CD4-positive, alpha-beta memory T cell (primary cell): ENCODE measurements at places on chromosomes 7 and 10. TPM values are rescaled to one million over a fixed set of nuclear protein-coding genes. Genes with fewer than 3 reads are reported as not detected.
A peak's percentile ranks its signal among the peaks of the same experiment; 100 is the strongest.

RADIL gene
- not detected for total RNA-seq

TMEM26 gene
- not detected for total RNA-seq

CCNY gene
- 66.7 TPM for total RNA-seq

GRM3 gene
- total RNA-seq = not detected

CUEDC2 gene
- total RNA-seq = 30.8 TPM

FRMD4A gene
- total RNA-seq = 2.4 TPM

LIPK gene
- total RNA-seq = not detected

TMEM184A gene
- not detected for total RNA-seq

DNA sequence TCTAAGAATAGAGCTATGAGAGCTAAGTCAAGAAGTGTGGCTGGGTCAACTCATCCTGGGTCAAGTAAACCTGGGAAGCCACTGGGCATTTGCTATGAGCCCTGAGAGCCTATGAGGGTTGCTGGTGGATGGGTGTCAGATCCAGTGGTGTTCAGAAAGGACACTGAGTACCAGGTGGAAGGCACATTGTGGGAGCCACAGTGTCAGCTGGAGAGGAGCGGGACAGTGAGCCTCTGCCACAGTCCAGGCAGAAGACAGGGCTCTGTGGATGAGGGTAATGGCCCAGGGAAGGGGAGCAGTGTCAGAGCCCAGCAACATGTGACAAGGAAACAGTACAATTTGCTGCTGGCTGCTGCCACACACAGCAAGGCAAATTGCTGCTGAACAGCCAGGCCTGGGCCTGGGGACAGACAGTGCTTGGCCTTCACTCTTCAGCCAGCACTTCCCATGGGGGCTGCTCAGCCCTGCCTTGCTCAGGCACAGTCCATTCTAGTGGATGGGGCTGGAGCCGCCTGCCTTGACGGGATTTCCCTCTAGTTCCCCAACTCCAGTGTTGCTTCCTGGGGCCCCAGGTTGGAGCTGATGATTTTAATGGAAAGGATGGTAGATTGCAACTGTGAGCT lies 90.9 kb upstream of the CHST15 start:
- no peak for DNase-seq

DNA sequence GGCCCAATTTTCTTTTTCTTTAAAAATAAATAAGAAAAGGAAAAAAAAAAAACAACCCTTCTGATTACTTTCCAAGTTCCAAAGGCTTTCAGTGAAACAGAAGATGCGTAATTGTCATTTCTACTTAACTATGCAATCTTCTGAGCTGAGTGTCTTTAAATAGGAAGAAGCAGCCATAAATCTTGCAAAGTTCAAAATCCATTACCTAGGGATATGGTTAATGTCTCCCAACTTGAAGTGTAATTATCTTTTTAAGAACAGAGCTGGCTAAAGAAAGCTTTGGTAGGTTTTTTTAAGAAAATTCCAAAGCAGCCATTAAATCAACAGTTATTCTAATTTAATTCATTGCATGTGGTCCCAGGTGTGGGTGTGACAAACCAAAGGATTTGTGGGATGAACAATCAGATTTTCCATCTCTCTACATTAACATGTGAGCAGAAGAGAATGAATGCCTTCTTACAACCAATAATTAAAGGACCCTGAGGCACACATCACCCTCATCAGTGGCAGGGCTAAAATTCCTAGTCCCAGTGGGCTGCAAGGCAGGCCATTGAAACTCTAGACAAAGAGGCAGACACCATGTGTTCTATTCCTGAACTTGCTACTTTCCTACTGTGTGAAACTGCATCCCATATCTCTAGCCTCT lies 419.2 kb downstream of the REEP3 start:
- no peak for DNase-seq

DNA sequence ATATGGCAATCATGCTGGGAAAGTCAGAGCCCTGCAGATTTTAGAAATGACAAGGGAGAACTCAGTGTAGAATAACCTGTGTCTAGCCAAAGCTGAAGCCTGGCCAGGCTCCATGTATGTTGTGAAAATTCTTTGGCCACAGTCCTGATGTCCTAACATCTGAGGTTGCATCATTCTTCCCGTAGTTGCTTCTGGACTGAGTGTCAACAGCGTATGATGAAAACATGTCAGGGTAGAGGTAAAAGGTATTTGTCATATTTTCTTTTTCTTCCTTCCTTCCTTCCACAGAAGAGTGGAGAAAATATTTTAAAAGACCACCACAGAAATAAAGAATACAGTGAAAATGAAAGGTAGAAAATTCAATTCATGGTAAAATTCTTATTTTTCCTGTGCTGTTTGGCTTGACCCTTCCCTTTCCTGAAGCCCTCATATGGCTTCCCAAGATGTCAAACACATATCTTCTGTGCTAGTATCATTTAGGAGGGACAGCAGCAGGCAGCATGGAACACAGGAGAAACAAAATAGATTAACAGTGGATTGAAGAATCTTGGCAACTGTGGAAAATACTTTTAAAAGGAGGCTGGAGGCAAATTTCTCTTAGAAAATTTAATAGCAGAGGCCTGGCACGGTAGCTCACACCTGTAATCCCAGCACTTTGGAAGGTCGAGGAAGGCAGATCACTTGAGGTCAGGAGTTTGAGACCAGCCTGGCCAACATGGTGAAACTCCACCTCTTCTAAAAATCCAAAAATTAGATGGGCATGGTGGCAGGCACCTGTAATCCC lies 18.9 kb upstream of the NRBF2 start:
- DNase-seq = no peak

- no peak for DNase-seq
Observed at GRCh38 chr7:4001742-4002141, 680.4 kb upstream of the FOXK1 start.

DNA sequence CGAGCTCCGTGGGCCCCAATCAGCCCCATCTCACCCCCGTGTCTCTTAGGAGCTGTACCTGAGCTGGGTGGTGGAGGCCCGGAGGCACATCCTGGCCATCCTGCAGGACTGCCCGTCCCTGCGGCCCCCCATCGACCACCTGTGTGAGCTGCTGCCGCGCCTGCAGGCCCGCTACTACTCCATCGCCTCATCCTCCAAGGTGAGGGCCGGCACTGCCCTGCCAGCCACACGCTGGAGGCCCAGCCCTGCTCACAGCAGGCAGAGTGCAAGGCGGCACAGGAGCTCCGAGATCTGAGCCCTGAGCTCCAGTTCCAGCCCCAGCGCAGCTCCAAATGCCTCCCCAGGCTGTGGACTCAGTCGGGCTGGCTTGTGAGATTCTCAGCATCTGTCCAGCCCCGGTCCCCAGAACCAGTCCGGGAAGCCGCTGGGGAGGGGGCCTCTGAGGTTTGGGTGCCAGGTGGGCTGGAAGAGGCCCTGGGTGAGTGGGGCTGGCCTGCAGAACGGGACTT lies 9.3 kb downstream of the TMEM120A start:
- DNase-seq = no peak

DNA sequence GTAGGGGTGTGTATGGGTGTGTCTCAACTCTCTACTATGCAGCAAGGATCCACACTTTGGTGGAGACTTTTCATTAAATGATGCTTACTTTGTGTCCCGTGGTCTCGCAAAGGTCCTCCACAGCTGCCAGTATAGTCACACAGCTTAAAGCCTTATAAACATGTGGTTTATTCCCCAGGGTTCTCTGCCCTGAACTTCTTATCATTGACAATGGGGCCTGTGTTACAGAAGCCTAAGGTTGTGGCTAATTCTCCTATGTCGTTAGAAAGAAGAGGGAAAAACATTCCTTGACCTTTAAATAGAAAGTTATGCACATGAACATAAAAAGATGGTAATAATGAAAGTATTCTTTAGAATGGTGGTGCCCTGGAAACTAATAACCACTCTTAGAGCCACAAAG lies 201.4 kb downstream of the INHBA start:
- DNase-seq = no peak

GRCh38 chr10:32000937-32001336 lies 55.3 kb downstream of the KIF5B start:
- no peak for DNase-seq

DNA sequence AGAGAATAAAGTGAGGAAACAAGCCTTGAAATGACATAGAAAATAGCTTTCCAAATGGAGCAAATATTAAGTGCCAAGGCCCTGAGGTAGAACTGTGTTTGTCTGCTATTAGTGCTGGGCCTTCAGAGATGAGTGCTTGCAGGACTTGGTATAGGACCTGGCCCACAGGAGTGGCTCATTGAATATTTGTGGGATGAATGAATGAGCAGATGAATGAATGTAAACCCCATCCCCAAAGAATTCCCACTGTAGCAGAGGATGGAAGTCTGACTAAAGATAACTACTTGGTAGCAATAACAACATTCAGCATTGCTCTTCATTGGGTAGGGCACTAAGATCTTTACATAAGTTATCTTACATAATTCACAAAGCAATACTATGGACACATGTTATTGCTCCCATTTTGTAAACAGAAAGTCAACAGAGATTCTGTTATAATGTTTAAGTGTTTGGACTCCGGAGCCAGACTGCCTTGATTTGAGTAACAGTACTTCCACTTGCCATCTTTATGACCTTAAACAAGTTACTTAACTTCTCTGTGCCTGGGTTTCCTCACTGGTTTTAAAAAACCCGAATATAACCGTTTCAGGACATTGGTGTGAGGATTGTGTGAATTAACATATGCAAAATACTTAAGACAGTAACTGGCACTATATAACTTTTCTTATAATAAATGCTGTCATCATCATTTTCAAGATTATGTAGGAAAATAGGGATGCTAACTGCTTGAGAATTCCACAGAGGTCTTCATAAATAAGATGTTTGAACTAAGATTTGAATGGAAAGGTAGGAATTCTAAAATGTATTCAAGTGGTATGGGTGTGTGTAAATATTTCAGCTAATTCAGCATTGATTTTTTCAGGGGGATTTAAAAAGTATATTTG lies 141.9 kb downstream of the PRKG1 start:
- no peak for DNase-seq

DNA sequence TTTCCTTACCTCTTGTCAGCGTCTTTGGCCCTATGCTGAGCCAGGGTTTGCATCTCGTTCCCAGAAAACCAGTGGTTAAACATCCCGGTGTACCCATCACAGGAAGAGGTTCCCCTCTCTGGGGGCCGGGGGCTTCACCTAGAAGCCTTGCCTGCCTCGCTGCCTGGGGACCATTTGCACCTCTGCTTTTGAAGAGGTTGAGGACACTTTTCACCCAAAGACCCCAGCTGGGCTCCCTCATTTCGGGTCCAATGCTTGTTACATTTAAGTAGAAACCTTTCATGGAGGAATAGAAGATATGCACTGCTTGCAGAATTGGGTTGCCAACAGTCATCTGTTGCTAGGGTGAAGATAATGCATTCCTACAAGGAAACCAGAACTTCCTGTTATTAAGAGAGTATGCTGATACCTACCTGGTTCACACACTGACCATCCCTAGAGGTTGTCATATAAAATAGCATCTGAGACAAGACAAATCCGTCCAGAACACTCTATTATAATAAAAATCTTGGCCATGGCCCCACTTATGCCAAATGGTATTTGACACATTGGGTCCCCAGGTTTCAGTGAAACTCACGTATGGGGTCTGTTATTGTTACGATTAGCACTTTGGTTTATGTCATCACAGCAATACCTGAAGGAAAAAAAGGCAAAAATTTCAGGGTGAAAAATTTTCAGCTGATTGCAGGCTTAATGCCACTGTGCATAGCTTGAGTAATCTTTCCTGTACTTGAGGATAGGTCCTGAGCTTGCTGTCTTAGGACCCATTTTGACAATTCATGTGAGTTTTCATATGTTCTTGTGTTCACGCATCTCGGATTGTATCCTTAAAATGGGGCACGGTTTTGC lies 917 bp downstream of the ZNF365 start:
- DNase-seq = no peak

- peak; percentile 3 for DNase-seq
Observed at GRCh38 chr7:99693427-99694200, 13.8 kb upstream of the CYP3A5 start.

DNA sequence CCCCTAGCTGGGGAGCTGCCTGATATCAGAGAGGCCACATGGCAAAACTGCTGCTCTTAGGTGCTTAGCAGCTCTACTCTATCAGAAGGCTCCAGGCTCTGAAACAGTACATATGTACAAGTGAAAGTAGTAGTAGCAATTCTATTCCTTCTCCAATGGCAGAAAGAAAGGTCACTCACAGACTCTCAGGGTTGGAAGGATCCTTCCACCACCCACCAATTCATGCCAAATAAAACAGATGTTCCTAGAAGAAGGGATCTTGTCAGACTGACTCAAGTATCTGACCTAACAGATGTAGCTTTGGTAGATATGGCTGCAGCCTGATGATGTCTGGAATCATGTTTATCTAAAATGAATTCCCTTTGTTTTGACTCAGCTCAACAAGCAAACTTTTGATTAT lies 8.0 kb upstream of the ALDH18A1 start:
- DNase-seq = no peak

GRCh38 chr10:49280001-49280408 lies 19.0 kb upstream of the C10orf71 start:
- no peak for DNase-seq

DNA sequence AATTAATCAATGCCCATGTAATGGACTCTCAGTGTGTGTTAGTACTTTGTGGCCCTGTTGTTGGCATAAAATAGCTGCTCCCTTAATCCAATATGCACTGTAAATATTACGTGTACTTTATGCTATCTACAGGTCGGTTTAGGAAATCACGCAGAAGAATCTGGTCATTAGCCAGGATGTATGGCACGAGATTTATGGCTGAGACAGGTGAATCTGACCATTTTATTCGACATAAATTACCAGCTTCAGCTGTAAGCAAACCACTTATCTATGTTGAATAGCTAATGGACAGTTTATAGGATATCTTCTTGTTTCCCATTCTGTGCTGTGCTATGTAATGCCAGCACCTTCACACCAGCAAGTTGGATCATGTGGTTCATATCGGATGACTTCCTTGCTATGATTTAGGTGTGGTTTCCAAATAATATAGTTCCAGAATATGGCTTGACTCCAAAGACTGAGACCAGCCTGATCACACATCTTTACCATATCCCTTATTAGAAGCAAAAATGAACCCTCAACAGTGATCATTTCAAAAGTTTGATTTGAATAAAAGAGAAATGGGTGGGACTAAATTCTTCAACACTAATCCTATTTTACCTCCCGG lies 301.4 kb downstream of the AHR start:
- DNase-seq = no peak

DNA sequence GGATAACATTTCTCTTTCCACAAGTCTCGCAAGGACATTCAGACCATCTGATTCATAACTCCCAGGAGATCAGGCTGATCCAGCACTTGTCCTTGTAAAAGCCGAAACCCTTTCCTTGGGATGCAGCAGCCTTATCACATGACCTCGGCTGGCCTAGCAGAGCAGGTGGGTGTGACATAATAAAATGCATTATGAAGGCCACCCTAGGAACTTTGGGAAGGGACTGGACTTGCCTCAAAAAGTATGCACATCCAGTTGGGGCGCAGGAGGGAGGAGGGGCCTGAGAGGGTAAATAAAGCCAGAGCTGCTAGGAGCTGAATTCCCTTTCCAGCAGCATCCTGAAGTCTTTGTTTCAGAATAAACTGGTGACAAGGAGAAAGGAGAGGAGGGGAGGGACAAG lies 260.8 kb downstream of the SNX13 start:
- no peak for DNase-seq
